ENCODE measurements at places on chromosomes 6 and 20. TPM values are rescaled to one million over a fixed set of nuclear protein-coding genes. Genes with fewer than 3 reads are reported as not detected.

DNA sequence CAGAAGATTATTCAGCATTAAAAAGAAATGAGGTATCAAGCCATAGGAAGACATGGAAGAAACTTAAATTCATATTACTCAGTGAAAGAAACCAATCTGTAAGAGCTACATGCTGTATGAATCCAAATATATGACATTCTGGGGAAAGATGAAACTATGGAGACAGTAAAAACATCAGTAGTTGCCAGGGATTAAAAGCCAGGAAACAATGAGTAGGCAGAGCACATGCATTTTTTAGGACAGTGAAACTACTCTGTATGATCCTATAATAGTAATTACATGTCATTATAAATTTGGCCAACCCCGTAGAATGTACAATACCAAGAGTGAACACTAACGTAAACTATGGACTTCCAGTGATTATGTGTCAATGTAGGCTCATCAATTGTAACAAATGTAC is 92.8 kb upstream of the RNF217 start:
- DNase-seq = no peak
- H3K4me1 ChIP-seq = no peaks in the 10 kb centered on the region
- no peak overlapping the region for H3K4me3 ChIP-seq
- H3K27me3 ChIP-seq = no peaks in the 10 kb centered on the region
- no peak overlapping the region for H3K27ac ChIP-seq

GRCh38 chr6:37258405-37259105 is 611 bp upstream of the TMEM217 start:
- peak overlapping the region; percentile 95 for H3K4me3 ChIP-seq
- H3K4me1 ChIP-seq = no peaks in the 10 kb centered on the region
- H3K27me3 ChIP-seq = no peaks in the 10 kb centered on the region
- H3K27ac ChIP-seq = peak overlapping the region; percentile 90
- no peak for DNase-seq
- H3K36me3 ChIP-seq = no peaks in the 10 kb centered on the region

DNA sequence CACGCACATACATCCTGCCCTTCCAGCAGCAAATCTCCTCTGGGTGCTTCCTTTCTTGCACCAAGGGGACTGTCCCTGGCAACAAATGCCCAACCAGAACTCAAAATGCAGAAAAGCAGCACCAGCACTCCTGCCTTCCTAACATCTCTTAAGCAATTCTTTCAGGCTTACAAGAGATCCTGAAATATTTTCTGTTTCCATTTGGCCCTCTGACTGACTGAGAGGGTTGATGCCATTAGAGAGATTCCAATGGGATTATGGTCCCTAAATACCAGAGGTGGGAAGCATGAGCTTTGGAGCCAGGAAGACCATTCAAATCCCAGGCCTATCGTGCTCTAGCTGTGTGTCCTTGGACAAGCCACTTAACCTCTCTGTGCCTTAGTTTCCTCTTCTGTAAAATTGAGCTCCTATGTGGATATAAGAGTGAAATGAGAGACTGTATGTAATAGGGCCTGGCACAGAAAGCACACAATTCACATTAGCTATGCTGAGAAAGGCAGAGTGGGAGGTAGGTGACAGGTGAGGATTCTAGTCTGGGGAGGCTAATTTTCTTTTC is 56.8 kb downstream of the PRDM1 start:
- no peaks in the 10 kb centered on the region for H3K36me3 ChIP-seq
- H3K4me3 ChIP-seq = no peak overlapping the region
- H3K27ac ChIP-seq = no peak overlapping the region
- no peak for DNase-seq

Gene SLC17A3
- total RNA-seq = 14.0 TPM

GRCh38 chr6:113654396-113654795 is 202.7 kb upstream of the MARCKS start:
- no peaks in the 10 kb centered on the region for H3K36me3 ChIP-seq
- H3K4me3 ChIP-seq = no peak overlapping the region
- no peaks in the 10 kb centered on the region for H3K27me3 ChIP-seq
- no peak for DNase-seq
- H3K27ac ChIP-seq = no peak overlapping the region
- no peaks in the 10 kb centered on the region for H3K4me1 ChIP-seq

DNA sequence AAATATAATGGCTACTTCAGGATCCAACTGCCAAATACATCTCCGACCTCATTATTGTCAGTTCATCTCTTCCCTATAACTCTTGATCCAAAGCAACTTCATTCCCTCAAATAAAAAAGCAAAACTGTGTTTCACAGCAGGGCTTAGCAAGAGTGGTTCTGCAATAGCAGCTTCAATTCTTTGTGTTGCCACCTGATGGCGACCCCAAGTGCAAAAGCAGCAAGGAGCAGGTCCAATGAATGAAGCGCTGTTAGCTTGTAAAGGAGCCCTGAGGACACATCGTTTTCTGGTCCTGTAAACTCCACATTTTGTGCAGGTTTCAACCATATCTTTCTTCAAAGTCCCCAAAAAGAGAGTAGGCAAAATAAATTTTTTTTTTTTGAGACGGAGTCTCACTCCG is 19.6 kb downstream of the RTN4IP1 start:
- no peaks in the 10 kb centered on the region for H3K27me3 ChIP-seq
- DNase-seq = peak; percentile 55
- H3K4me1 ChIP-seq = no peaks in the 10 kb centered on the region
- H3K27ac ChIP-seq = no peak overlapping the region
- H3K4me3 ChIP-seq = no peak overlapping the region

- no peaks in the 10 kb centered on the region for H3K36me3 ChIP-seq
- no peak for DNase-seq
- H3K4me1 ChIP-seq = no peaks in the 10 kb centered on the region
Observed at GRCh38 chr6:14796974-14797762, 448.7 kb upstream of the JARID2 start.

DNA sequence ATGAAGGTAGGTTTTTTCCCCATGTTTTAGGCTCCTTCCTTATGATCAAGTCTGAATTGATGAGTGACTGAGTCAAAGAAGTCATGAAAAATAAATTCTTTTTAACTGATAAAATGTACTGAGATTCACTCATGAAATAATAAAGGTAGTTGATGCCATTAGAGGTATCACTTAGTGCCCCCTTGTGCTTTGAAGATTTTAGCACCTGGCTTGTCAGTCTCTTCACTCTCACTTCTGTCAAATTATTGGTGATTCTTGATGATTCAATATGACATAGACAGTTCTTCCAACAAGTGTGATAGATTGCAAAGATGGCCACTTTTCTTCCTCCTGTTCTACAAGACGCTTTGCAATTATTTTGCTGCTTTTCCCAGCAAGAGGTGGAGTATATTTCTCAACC is 4.2 kb upstream of the DLK2 start:
- no peak overlapping the region for H3K4me3 ChIP-seq
- H3K4me1 ChIP-seq = no peaks in the 10 kb centered on the region
- DNase-seq = no peak
- H3K36me3 ChIP-seq = no peaks in the 10 kb centered on the region

DNA sequence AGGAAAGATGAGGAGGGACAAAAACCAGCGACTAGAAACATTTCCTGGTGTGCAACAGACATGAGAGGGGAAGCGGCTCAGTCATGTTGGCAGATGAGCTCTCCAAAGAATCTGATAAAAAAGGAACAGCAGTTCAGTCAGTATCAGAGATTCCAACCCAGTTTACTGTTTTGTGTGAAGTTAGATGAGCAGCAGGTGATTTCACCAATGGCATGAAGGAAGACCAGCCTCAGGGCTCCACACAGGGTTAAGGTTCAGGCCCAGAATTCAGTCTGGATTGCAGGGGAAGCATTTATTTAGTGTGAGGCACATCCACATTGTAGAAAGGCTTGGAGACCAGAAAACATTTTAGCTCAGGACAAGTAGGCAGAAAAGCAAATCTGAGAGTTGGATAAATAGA is 317.8 kb downstream of the C6orf118 start:
- no peaks in the 10 kb centered on the region for H3K36me3 ChIP-seq
- H3K4me3 ChIP-seq = no peak overlapping the region
- H3K27ac ChIP-seq = no peak overlapping the region
- H3K27me3 ChIP-seq = no peaks in the 10 kb centered on the region
- DNase-seq = no peak
- H3K4me1 ChIP-seq = no peaks in the 10 kb centered on the region

Gene GRM4
- total RNA-seq = not detected

Gene SLC22A3
- 6.4 TPM for total RNA-seq

- H3K27ac ChIP-seq = no peak overlapping the region
- H3K36me3 ChIP-seq = no peaks in the 10 kb centered on the region
- no peaks in the 10 kb centered on the region for H3K27me3 ChIP-seq
- no peak overlapping the region for H3K4me3 ChIP-seq
- no peak for DNase-seq
- no peaks in the 10 kb centered on the region for H3K4me1 ChIP-seq
Observed at GRCh38 chr20:61699495-61700374, 365.9 kb downstream of the TAF4 start.

DNA sequence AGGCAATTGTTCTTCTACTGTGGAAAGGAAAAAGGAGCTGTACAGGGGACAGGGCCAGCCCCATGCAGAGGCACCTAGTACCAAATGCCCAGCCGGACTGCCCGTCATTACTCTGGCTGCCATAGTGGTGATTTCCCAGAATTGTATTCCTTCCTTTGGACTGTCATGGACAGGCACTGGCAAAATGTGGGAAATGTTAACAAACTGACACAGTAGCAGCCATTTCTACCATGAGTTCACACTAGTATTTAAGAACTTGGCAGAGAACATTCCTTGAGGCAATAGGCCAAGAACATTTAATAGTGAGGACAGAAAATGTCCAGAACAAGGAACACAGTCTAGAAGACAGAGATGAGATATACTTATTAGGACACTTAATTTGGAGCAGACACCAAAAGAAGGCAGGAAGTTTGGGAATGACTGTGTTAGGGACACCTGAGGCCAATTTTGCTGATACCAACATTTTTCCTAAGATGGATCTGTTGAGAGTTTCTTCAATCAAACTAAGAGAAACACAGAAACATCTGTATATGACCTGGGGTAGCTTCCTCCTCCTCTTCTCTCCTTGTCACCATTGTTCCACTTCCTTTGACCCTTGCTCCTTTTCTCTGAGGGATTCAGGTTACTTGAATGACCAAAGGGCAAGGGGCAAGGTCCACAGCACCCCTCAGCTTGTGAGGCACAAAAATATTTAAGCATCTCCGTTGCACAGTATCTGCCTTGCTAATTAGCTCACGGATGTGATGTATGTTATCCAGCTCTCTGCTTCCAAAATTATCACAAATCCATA is 14.9 kb downstream of the ADTRP start:
- DNase-seq = no peak
- H3K36me3 ChIP-seq = no peaks in the 10 kb centered on the region
- peaks cover 14% of the 10 kb centered on the region for H3K4me1 ChIP-seq
- H3K27me3 ChIP-seq = no peaks in the 10 kb centered on the region

GRCh38 chr20:51404297-51405060 is 138.0 kb downstream of the NFATC2 start:
- H3K36me3 ChIP-seq = no peaks in the 10 kb centered on the region
- no peaks in the 10 kb centered on the region for H3K4me1 ChIP-seq
- H3K4me3 ChIP-seq = no peak overlapping the region
- no peak for DNase-seq
- no peaks in the 10 kb centered on the region for H3K27me3 ChIP-seq

Gene RREB1
- 56.5 TPM for total RNA-seq

Gene TP53TG5
- total RNA-seq = not detected

- H3K36me3 ChIP-seq = no peaks in the 10 kb centered on the region
- H3K4me1 ChIP-seq = peaks cover 6% of the 10 kb centered on the region
- DNase-seq = no peak
- no peaks in the 10 kb centered on the region for H3K27me3 ChIP-seq
- no peak overlapping the region for H3K27ac ChIP-seq
Observed at GRCh38 chr6:154468760-154469159, 41.7 kb downstream of the CNKSR3 start.

- H3K4me3 ChIP-seq = no peak overlapping the region
- H3K27ac ChIP-seq = peak overlapping the region; percentile 16
- DNase-seq = no peak
- H3K36me3 ChIP-seq = no peaks in the 10 kb centered on the region
- H3K27me3 ChIP-seq = no peaks in the 10 kb centered on the region
Observed at GRCh38 chr6:25088513-25088912, 152.8 kb upstream of the RIPOR2 start.

GRCh38 chr6:168078943-168079405 is at the start of gene FRMD1:
TSS of gene FRMD1 (minus strand) at chr6:168079212. CDS start at chr6:168079094, 118 bp downstream.
- peak; percentile 55 for DNase-seq
- H3K27me3 ChIP-seq = peaks cover 2% of the 10 kb centered on the region
- H3K27ac ChIP-seq = peak within 1 kb of the TSS; percentile 73

DNA sequence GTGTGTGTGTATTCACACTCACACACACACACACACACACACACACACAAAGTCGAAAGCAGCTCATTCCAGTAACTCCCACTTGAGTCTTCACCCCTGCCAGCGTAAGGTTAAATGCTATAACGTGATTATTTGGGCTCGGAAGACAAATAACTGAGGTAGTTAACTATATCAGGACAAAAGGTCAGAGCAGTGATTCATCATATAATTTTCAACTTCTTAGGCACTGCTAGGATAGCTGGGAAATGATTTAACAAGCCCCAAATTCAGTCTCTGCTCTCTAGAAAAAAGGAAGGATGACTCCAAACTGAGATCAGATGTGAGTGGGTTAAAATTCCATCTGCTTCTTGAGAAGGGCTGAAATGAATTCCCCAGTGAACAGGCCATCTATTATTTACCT is 30.7 kb downstream of the HDGFL1 start:
- DNase-seq = no peak
- no peaks in the 10 kb centered on the region for H3K27me3 ChIP-seq
- no peak overlapping the region for H3K27ac ChIP-seq
- H3K4me1 ChIP-seq = no peaks in the 10 kb centered on the region

DNA sequence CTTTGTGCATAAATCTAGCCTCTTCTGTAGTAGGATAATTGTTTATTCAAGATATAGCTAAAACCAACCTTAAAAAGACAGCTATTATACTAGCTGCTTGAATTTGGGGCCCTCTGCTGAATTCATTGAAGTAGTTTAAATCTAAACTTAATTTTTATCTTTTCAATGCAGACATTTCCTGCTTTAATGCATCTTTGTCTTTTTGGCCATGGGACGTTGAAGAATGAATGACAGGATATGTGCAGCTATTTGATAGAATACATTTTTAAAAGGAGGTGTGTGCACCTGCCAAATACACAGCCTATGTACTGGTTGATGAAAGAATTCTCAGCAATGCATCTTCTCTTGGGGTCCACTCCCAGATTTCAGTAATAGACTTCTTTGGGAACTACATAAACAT is 524.9 kb downstream of the PHF3 start:
- no peak overlapping the region for H3K27ac ChIP-seq
- no peak for DNase-seq
- no peak overlapping the region for H3K4me3 ChIP-seq
- no peaks in the 10 kb centered on the region for H3K36me3 ChIP-seq

DNA sequence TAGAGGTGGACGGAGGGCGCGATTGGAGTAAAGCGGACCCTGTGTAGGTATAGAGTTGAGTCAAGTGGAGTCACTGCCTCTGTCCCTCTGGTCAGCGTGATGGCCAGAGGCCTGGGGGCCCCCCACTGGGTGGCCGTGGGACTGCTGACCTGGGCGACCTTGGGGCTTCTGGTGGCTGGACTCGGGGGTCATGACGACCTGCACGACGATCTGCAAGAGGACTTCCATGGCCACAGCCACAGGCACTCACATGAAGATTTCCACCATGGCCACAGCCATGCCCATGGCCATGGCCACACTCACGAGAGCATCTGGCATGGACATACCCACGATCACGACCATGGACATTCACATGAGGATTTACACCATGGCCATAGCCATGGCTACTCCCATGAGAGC is 479 bp downstream of the SLC39A7 start:
- H3K27ac ChIP-seq = peak overlapping the region; percentile 99
- peaks cover 5% of the 10 kb centered on the region for H3K4me1 ChIP-seq
- DNase-seq = no peak
- peaks cover 28% of the 10 kb centered on the region for H3K36me3 ChIP-seq
- no peaks in the 10 kb centered on the region for H3K27me3 ChIP-seq
- peak overlapping the region; percentile 97 for H3K4me3 ChIP-seq
